Body of pancreas (tissue), 4 donors: ENCODE measurements at places on chromosomes 7 and 10.

GRCh38 chr10:73168465-73168803 lies 515 bp downstream of the FAM149B1 start:
- no peak for DNase-seq

- DNase-seq: peak; percentile 13
These were observed 251.5 kb downstream of the DOCK4 start for GRCh38 chr7:111954474-111955381.

DNA sequence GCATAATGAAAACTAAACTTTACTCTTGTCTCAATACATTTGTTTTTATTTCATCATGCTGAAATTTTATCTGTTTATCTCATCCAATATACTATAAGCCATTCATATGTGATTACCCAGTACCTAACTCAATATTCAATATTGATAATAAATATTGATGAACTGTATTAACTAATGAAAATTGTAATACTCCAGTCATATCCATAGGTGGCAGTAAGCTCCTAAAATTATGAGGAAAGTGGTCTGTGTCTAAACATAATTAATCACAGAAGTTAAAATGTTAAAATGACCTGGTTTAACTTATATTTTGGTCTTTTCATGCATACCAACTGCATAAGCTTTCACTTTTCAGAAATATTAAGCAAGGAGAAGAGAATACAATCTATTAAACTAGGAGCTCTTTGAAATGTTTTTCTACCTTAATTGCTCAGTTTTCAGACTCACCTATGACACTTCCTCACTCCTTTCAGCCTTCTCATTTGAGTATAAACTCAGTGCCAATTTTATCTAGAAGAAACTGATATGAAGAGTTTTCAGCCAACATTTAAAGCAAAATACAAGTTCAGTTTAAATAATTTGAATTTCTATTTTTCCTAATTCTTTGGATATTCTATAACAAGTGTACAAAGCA lies 30.5 kb upstream of the VWDE start:
- DNase-seq: no peak

GRCh38 chr7:137591421-137591837 lies 247.9 kb upstream of the PTN start:
- DNase-seq: no peak

DNA sequence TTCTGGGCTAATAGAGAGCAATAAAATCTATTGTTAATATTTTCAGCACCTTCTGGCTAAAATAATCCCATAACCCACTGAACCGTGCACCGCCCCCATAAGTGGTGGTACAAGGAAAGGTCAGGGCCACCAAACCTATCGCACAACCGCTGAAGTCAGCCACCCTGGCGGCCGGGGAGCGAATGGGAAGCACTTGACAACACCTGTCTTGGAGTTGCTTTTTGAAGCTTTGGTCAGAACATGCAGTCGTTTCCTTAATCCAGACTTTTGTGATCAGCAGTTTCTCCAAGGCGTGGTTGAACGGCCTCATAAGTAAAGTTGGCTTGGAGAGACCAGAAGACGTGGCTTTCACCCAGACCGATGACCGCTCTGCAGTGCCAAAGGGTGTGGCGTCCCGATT lies 97.4 kb downstream of the DNAJB6 start:
- DNase-seq: no peak

DNA sequence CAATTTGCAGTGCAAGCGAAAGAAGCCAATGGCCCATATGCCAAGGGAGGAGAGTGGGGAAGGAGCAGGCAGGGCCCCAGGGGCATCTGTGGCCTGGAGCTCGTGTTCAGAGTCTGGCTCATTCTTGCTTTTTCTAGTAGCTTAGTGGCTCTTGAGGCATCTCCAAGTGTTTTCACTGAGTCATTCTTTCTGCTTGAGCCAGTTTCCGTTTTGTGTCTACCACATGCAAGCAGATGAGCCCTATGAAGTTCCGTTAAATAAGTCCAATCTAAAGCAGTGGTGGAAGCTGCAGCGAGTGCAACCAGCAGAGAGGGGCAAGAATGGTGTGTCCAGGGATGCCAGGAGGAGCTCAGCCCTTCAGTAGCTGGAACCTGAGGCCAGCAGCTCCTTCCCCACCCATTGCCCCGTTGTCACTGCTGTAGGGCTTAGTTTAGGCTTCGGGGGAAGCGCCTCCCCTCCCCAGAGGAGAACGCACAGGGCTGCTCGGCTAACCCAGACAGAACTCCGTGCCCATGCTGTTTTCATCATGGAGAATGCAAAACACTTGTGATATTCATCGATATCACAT lies 57.4 kb upstream of the EBF3 start:
- DNase-seq: no peak
